Fibroblast of upper back skin (primary cell): ENCODE measurements at places on chromosomes 7 and 10.

DNA sequence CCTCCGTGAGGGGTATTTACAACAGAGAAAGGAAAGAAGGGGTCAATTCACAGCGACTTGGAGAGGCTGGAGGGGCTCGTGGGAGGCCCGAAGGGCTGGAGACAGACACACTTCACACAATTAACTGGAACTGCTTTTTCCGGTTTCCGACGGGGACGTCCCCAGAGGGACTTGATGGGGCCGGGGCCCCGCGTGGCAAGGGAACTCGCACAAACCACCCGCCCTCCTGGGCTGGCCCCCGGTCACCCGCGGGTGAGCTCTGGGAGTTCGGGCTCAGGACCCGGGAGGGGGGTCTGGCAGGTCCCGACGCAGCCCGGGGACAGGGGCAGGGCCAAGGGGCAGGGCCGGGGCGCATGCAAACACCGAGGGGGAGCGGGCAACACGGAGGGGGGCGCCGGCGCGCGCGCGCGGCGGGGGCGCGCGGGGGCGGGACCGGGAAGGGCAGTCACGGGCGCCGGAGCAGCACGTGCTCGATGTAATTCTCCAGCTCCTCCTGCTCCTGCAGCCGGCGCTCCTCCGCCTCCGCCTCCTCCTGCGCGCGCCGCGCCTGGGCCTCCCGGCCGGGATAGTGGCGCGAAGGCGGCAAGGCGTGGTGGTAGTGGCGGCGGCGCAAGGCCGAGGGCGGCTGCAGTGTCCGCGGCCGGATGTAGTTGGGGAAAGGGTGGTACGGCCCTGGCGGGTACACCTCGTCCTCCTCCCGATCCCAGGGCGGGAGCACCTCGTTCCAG is 2.7 kb downstream of the VGF start:
- DNase-seq = peak; percentile 31

GRCh38 chr10:44994752-44995530 is 5.8 kb upstream of the ZNF22 start:
- no peak for DNase-seq

DNA sequence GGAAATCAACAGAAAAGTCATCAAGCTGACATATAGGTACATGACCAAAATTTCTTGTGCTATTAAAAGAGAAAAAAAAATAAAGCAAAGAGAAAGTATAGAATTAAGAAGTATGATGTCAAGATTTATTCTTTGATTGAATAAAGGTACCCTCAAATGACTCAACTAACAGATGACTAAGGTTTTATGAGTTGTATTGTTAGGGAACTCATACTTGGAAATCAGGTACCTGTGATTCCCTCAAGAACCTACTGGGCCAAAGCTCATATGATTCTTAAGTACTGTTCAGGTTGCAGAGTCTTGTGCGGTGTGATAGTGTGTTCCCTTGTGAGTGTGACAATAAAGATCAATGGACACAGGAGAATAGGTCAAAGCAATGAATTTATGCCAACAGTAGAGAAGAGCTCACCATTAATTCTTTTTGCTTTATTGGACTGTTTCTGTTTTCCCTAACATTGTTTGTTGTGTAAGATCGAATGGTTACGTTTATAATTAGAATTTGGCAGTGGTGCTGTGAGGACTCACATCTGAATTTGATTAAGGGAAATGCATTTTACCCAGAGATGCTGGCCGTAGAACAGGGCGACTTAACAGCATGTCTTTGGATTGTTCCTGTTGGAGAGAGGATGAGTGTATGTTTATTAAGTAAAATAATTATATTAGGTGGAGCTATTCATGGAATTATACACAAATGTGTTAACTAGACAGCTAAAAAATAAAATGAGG is 293.2 kb upstream of the SEMA3D start:
- peak; percentile 75 for DNase-seq

DNA sequence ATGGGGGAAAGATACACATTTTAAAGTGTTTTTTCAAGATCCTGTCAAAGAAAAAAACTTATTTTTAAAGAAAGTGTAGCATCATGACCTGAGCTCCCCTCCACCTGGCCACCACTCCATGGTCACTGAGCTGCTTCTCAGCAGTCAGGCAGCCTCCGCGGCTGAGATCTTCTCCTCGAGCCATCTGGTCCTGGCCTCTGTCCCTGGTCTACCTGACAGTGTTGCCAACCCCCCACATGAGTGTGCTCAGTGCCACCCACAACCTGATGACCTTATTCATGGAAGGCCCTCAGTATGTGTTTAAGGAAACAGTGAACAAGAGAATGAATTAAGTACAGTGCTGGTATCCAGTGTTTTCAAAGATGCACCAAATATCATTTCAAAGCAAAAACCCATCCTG is 694.5 kb upstream of the NRP1 start:
- no peak for DNase-seq

GRCh38 chr10:128575761-128576160 is 449.5 kb upstream of the MKI67 start:
- peak; percentile 55 for DNase-seq
